ENCODE measurements at places on chromosomes 11 and 22.
A peak's percentile ranks its signal among the peaks of the same experiment; 100 is the strongest.

GRCh38 chr11:65919573-65920371 is 546 bp downstream of the DRAP1 start:
- no peak for DNase-seq

DNA sequence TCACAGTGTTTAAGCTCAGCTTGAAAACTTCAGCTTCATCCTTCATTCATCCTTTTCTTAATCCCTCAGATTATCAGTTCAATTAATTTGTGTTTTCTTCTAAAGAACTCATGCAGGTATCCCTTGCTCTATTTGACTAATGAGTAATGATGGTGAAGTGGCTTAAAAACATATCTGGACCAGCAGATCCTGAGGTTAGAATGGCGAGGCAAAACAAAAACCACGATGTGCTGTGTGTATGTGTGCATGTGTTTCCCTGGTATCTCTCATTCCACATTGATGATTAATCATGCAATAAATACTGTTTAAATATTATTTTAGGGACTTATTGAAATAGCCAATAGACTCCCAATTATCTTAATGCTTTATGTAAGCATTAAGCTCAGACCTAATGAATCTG is 437.0 kb downstream of the DYNC2H1 start:
- peak; percentile 64 for DNase-seq

- DNase-seq: no peak
These were observed 423 bp upstream of the RTN3 start for GRCh38 chr11:63680834-63681320.

GRCh38 chr11:94546162-94546470 is 2.4 kb downstream of the FUT4 start:
- DNase-seq: no peak

DNA sequence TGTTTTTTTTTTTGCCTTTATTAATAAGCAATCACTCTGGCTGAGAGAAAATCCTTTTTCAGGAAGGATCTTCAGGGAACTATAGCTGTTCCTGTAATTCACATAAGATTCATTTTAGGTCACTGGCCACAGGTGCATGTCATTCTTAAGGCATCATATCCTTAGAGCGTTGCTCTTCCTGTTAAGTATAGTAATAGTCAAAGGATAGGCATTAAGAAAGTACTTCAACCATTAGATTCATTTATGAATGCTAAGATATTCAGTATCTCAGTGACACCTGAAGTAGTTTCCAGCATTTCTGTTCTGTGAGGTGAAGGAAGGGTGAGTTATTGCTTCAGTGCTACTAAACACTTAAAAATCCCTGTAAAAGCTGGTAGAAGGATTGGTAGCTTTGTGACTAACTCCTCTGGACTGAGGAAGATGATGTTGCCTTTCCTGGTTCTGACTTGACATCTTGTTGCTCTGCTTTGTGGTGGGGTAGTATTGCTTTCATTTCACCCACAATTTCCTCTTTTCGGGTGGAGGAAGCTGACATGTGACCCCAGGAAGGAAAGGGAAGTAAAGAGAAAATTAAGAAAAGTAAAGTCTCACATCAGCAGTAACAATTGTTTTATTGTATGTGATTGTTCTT is 34.7 kb downstream of the RNF169 start:
- peak; percentile 62 for DNase-seq

- peak; percentile 35 for DNase-seq
These were observed 479 bp downstream of the RSF1 start for GRCh38 chr11:77819921-77820564.

- no peak for DNase-seq
These were observed 52.0 kb upstream of the DEPDC7 start for GRCh38 chr11:32963721-32964120.

GRCh38 chr11:295351-296170 is 3.8 kb downstream of the IFITM5 start:
- no peak for DNase-seq

GRCh38 chr11:102111787-102112508 is 1.7 kb downstream of the YAP1 start:
- DNase-seq: peak; percentile 91

DNA sequence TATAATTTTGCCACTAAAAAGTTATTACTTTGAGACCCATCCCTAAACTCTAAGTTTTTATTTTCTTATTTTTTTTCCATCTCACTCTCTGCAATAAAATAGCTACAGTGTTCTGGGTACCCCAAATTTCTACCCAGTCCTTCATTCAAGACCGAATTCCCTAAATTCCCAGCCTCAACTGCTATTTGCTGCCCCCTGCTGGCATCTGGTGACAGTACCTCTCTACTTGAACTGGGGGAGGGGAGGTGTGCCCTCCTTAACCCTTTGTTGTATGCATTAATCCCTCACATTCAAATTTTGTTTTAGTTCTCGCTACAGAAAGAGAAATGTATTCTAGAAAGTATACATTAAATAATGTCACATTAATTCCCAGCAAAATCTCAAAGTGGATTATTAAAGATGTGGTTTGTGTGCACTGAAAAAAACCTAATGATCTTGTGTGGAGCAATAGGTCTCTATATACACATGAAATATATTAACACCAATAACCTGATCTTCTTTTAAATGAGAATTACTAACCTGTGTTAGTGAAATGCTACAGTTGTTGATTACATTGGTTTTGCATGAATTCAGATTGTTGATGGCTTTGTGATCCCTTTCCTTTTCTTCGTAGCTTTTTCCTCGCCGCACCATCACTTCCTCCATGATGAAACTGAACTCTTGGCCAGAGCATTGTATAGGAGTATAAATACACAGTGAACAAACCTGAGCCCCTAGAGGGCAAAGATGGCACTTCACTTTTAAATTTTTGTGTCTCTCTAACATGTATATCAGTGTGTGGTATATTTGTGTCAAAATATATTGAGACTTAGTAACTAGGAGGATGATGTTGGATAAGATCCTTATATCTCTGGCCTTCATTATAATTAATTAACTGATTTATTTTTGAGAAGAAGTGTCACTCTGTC is 590.0 kb downstream of the METTL15 start:
- DNase-seq: peak; percentile 57

GRCh38 chr22:39514373-39514973 is 5.9 kb upstream of the ATF4 start:
- DNase-seq: peak; percentile 40

DNA sequence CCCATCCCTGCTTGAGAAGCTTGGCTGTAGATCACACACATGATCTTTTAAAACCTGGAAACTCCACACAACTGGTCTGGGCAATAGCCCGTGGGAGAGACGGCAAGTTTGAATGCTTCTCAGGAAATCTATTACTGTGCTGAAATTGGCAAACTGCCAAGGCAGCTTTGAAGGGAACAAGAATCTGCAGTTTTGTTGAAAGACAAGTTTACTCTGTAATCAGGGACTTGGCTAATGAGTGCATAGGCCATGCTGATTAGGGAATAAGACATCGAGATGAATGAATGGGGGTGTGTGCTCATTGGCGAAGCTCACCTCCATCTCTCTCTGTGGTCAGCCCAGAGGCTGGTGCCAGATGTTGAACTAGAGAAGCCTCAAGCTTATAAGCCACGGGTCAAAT is 218.8 kb downstream of the HIPK3 start:
- DNase-seq: peak; percentile 71

DNA sequence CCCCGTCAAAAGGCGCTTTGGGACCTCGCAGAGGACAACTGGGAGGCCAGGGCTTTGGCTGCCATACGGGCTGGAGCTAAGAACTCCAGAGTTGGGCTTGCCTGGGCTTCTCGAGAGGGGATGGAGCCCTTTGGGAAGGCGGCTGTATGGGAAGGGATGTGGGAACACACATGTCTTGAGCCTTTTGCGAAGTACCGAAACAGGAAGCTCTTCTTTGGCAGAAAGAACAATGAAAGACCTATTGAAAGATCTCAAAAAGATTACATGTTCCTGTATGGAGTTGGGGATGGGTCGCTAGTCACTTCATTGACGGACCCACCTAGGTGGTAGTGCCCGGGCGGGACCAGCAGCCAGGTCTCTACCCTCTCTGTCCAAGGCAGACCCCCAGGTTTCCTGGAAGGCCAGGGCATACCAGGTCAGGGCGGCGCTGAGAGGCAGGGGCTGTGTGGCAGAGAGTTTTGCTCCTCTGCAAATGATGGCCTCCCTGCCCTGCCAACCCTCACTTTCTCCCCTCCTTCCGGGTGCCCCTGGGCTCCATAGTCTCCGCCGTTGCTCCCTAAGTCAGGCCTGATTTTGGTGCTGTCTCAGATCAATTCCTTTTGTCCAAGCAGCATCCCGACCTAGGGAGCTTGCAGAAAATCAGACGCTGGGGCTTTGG is 1.0 kb downstream of the ST14 start:
- DNase-seq: no peak

Measured in fibroblast of skin of right quadriceps (primary cell).